Amygdala (tissue), 56 donors: ENCODE measurements at places on chromosomes 7 and 10.

DNA sequence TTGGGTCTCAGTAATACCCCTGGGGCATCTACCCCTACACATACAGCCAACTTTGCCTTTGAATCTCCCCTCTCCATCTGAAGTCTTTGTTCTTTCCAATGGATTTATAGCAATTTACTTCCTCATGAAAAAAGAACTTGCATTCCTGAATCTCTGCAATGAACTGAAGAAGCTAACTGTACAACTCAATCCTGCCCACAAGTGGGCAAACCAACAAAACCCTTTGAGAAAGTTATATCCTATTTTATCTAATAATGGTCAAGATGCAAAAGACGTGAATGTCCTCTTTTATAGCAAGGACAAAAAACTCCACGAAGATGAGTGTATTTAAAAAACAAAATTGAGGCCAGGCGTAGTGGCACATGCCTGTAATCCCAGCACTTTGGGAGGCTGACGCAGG, 991.3 kb downstream of the LRMDA start:
- DNase-seq = no peak

DNA sequence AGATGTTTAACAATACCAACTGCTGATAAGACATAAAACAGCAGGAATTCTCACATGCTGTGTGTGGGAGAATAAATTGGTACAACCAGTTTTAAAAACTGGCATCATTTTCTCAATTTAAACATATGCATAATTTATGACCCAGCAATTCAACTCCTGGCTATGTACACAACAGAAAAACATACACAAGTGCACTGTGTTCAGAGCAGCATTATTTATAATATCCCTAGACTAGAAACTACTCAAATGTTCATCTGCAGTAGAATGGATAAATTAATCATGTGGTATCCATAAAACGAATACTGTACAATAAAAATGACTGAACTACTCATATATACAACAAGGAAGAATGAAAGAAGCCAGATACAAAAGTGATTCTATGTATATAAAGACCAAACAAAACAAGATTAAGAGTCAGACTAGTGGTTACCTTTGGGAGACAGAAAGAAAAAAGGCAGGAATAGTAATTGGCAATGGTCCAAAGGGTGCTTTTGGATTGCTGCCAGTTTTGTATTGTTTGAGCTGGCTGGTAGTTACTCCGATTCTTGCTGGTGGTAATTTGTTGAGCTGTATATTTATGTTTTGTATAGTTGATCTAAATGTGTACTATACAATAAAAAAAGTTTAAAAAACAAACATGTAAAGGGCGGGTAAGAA, 306.0 kb downstream of the TFEC start:
- no peak for DNase-seq

- DNase-seq = no peak
Measured at GRCh38 chr7:134799377-134799776, 19.9 kb downstream of the CALD1 start.

GRCh38 chr10:116155191-116155590, 117.8 kb downstream of the GFRA1 start:
- no peak for DNase-seq

DNA sequence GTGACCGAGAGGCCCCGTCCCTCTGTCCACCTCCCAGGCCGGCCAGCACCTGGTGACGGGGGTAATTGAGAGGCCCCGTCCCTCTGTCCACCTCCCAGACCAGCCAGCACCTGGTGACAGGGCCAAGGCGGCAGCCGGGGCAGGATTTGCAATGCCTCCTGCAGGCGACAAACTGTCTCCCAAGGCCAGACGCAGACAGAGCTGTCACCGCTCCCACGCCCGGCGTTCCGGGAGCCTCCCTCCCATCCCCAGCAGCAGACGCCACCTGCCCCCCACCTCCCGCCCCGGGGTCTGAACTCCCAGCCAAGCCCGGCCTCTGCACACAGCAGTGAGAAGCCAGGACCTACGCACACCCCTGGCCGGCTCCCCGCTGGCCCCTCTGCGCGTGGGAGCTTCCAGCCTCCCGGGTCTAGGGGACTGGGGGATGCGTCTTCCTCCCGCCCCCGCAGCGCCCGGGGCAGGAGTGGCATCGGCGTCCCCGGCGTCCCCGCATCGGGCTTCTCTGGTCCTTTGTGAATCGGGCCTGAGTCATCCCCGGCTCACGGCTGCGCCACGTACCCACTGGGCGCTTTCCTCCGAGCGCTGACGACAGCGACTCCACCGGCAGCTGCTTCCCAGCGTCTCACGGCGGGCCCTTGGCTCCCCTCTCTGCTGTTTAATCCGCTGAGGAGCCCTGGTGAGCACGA, 95.1 kb upstream of the DIP2C start:
- DNase-seq = peak; percentile 34

DNA sequence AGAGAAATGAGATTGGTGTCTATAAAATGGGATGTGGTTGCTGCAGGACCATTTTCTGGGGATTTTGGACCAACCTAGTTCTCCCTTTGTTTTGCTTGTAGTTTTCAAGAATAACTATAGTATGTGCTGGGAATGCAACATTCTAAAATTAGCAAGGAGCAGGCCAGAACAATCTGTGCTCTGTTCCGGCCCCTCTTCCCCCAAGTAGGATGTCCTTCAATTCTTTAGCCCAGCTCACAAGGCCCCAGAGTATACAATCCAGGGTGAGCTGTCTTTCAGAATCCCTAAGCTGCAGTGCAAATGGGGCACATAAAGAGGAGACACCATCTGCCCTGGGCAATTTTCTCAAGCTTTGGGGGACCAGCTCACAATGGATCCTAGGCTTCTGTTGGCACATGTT, 809.1 kb downstream of the TNS3 start:
- no peak for DNase-seq

DNA sequence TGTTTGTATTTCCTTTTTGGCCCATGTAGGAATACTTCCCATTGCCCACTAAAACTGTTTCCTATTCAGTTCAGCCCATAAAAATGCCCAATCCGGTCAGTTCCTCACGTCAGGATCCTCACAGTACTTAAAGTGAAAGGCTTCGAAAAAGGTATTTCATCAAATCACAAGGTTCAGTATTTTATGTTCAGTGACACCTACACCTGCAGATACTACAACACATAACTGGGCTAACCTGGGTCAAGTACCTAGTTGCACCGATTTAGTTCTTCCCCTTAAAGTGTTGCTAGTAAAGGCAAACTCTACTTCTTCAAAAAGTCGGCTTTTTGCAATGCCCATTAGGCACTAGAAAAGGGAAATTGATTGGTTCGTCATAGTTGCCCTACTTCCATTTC, 1.1 kb downstream of the SNX13 start:
- no peak for DNase-seq

GRCh38 chr7:5546626-5547025, 123.0 kb upstream of the TNRC18 start:
- DNase-seq = no peak

GRCh38 chr10:115727129-115727528, 545.9 kb downstream of the GFRA1 start:
- DNase-seq = no peak

DNA sequence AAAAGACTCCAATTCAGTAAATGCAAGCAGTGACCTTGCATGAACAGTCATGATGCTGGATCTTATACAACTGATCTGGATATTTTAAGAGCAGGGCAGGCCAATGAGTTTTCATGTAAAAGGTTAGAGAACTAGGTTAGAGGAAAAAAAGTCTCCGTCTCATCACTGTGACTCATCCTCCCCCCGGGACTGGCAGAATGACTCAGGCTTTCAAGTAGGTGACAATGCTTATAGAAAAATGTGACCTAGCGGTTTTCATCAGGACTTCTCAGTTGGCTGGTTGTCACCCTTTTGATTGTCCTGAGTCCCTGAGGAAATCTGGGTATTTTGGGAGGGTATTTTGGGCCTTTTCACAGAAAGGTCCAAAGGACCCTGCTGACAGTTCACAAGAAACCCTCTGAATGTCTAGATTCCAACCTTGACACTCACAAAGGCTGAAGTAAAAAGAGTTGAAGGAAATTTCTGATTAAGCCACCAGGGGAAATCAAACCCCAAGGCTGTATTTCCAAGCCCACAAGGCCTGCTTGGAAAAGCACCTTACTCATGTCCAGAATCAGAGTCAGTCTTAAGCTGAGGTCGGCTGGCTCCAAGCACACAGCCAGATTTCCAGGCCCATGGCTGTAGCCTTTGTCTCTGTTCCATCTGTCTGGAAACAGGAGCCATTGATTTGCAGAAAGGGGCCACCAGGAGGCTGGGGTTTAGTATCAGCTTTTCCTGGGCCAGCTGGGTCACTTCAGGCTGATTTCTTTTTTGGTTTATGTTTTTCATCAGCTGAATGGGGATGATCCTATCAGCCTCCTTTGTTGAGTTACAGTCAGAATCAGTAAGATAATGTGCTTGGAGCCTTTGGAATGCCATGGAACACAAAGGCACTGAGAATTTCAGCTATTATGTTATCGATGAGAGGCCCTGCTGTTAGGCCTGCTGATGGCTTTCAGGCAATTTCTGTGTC, 226.4 kb upstream of the HABP2 start:
- DNase-seq = no peak

DNA sequence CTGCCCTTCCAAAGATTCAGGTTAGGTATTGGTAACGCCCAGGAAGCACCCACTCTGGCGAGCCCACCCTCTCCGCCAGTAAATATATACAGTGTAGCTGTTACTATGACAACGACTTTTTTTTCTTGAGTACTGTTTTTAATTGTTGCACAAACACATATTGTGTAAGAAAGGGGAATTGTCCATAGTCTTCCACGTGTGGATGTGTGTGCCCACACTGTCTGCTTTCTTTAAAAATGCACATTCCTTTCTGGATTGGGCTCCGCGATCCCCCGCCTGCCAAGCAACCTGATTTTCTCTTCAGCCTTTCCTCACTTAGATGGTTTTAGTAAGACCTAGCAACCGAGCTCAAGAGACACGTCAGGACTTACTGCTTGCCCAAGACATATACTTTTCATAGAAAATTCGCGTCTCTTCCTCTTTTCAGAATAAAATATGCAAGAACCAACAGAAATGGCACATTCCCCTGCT, 247.8 kb downstream of the EBF3 start:
- DNase-seq = no peak

DNA sequence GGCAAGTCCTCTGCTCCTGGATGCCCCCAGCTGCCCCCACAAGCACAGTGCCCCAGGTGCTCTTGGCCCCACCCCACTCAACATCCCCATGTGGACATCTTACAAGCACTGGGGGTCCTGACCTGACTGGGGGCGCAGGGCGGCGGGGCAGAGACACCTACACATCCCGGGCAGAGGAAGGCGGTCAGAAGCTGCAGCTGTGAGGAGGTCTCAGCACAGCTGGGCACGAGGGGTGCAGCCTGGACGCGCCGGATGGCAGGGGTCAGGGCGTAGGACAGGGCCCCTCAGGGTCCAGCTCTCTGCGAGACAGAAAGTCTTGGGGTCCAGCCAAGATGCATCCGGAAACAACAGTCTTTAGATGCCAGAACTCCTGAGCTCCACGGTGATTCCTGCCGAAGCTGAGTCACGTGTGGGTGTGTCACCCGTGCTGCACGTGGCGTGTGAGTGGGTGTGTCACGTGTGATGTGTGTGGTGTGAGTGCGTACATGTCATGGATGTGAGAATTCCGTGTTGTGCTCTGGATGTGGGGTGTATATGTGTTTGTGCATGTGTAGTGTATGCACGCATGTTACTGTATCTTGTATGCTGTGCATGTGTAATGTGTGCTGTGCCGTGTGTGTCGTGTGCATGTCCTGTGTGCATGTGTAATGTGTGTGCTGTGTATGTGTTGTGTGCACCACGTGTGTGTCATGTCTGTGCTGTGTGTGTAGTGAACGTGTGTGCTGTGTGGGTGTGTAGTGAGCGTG, 5.1 kb downstream of the VENTX start:
- no peak for DNase-seq

DNA sequence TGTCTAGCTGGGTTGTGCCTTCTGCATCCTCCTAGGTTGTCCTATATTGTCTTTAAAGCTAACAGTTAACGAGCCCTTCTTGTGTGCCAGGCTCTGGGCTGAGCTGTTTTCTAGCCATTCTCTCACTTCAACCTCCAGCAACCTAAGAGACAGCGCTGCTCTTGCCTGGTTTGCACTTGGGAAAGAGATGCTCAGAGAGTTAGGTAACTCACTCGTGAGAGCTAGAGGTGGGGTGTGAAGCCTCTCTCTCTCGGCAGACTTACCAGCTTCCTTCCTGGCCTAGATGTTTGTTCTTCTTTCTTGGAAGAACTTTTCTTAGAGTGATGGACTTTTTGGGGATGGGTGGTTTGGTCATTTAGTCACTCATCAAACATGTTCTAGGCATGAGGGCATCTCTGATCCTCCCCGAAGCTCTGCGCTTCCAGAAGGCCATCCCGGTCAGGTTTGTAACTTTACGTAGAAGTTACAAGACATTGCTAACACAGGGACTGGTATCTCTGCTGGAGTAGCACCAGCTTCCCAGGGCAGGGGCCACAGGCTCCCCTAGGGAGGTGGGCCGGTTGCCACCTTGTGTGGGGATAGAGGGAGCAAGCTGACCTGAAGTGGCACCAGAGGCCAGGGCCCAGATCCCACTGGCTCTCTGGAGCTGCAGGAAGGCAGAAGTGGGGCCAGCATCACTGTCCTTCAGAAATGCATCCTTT, 14.3 kb downstream of the TSPAN15 start:
- no peak for DNase-seq

DNA sequence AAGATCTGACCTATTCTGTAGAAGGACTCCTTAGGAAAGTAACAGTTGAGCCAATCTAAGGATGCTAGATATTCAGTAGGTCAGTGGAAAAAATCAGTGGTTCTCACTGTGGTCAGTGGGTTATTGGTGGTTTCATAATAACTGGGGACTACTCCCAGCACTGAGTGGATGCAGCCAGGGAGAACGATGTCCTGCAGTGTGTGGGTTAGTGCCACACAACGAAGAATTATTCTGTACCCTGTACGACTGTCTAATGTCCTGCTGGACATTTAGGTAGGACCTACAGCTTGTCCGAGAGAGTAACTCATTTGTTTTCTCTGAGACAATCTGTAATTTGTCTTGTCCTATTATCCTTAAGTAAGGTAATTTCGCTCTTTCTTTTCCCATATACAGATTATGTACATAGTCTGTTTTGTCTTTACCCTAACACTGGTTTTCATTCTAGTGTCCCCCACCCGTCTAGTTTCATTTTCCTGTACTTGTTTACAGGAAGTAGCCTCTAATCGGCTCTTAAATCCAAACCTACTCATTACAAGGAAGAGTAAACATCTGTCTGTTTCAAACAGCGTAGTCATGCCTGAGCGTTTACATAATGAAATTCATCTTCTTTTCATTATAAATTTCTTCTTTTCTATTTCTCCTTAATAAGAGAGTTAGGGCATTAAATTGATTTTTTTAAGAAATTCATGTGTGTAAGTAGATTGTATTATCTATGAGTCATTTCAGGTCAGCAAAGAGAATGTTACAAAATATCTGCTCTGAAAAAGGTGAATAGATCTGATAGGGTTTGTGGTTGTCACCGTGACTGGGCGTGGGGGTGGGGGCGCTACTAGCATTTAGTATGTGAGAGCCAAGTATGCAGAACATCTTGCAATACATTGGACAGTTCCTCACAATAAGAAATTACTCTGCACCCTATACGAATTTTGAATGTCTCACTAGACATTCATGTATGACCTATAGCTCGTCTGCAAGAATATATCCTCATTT, 8.3 kb upstream of the ZC3HAV1L start:
- DNase-seq = no peak
